Inflammatory macrophage treated with lipopolysaccharide for 1 hour (primary cell): ENCODE measurements at places on chromosomes 16 and 17.
A peak's percentile ranks its signal among the peaks of the same experiment; 100 is the strongest.

DNA sequence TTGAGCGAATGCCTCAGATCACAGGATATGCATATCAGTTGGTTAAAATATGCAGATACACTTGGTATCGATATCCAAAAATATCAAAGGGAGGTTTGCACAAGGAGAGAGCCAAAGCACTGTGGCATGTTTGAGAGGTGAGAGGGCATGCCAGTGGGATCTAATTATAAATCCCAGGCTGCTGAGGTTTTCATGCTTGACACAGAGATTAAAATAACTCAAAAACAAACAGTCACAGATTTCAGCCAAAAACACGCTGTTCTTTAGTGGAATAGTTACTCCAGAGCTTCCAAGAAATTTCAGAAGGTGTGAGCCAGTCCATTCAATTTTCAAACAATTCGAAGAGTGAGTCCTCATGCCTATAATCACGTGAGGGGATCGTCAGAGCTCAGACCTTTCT is 477.9 kb downstream of the SOX9 start:
- no peak for DNase-seq

DNA sequence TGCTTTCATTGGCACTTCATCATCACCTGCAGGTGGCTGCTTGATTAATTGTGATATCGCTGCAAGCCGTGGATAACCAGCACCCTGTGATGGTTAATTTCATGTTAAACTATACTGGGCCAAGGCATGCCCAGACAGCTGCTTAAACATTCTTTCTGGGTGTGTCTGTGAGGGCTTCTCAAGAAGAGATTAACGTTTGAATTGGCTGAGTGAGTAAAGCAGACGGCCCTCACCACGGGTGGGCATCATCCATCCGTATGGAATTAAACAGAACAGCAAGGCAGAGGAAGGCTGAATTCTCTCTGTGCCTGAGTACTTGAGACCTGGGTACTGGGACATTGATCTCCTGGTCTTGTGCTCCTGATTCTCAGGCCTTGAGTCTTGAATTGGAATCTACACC is 7.1 kb upstream of the ZNF213 start:
- DNase-seq: no peak

DNA sequence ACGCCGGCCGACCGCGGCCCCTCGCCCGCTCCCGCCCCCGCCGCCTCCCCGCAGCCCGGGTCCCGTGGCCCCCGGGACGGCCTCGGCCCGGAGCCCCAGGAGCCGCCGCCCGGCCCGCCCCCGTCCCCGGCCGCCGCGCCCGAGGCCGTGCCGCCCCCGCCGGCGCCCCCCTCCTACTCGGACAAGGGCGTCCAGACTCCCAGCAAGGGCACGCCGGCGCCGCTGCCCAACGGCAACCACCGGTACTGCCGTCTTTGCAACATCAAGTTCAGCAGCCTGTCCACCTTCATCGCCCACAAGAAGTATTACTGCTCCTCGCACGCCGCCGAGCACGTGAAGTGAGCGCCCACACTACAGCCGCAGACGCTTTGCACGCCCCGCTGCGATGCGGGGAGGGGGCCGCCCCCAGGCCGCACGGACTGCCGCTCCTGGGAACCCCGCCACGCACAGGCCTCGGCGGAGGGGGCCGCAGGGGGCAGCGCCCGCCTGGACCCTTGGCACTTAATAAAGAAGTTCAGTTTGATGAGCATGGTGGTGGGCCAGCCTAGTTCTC is 35.5 kb upstream of the ZC3H18 start:
- DNase-seq: peak; percentile 11

DNA sequence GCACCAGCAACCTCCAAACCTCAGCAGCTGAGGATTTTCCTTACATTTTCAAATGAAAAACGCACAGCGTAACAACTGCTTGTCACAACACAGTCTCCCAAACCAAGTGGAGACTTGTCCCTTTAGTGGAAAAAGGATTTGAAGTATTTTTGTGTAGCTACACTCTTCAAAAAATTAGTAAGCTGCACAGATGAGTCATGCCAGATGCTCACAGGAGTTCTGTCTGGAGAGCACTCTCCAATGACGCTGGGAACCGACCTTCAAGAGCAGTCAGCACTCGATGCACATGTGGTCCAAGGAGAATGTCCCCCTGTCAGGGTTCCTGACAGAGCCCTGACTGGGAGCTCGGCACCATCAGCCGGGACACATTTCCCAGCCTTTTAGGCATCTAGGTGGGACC is 39.8 kb downstream of the MAP1LC3B start:
- no peak for DNase-seq

- peak; percentile 77 for DNase-seq
Measured at GRCh38 chr17:75289832-75290337, 652 bp upstream of the SLC25A19 start.

DNA sequence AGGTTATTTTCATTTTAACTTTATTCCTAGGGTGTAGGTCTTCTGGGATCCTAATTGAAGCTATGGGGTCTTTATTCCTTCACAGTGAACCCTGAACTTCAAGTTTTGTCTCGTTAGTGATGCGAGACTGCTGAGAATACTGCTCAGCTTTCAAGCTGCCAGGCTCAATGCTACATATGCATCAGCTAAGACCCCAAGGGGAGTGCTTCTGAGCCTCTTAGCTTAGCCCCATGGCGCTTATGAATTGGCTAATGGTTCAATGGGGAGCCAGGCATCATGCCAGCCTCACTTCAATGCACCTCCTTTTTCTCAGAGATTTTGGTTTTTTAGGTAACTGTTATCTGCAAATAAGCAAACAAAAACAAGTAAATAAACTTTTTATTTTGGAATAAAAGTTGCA is 94.1 kb upstream of the SIAH1 start:
- no peak for DNase-seq

- DNase-seq: peak; percentile 75
Measured at GRCh38 chr17:1783834-1784611, 22.2 kb downstream of the SERPINF1 start.

GRCh38 chr16:81315271-81316175 is 761 bp downstream of the GAN start:
- DNase-seq: peak; percentile 58
